ENCODE measurements at places on chromosomes 1 and 21.

DNA sequence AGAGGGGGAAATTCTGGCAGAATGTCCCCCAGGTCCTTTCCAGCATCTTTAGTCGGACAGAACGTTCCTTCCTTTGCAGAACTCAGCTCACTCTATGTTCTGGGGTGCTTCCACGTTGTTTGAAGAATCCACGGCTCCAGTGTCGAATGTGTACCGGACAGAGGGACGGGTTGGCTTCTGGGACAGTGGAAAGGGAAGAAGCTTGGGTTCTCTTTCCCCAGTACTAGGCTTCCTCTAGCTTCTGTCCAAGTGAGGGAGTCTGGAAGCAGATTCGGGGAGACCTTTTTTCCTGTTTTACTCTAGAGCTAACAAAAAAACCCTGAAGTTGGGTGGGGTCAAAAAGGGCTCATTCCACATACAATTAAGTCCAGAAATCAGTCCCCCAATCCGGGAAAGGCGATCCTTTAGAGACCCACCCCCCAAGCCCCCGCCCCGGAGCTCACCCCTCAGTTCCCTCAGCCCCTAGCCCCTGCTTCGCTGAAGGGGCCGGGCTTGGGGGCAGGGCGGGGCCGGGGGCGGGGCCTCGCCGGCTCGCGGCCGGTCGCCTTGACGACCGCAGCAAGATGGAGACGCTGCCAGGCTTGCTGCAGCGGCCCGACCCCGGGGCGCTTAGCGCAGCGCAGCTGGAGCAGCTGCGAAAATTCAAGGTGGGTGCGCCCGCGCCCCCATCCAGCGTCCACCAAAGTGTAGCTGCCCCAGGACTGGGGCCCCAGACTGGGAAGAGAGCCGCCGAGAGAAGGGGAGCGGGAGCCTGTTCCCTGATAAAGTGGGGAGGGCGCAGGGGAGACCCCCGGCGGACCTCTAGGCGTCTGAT lies at the start of gene RIIAD1:
Gene RIIAD1, plus strand, starts transcription at position 549 of the 814 bp plus-strand sequence. Its CDS starts 15 bp downstream, at position 564.
- peak; percentile 42 for DNase-seq

DNA sequence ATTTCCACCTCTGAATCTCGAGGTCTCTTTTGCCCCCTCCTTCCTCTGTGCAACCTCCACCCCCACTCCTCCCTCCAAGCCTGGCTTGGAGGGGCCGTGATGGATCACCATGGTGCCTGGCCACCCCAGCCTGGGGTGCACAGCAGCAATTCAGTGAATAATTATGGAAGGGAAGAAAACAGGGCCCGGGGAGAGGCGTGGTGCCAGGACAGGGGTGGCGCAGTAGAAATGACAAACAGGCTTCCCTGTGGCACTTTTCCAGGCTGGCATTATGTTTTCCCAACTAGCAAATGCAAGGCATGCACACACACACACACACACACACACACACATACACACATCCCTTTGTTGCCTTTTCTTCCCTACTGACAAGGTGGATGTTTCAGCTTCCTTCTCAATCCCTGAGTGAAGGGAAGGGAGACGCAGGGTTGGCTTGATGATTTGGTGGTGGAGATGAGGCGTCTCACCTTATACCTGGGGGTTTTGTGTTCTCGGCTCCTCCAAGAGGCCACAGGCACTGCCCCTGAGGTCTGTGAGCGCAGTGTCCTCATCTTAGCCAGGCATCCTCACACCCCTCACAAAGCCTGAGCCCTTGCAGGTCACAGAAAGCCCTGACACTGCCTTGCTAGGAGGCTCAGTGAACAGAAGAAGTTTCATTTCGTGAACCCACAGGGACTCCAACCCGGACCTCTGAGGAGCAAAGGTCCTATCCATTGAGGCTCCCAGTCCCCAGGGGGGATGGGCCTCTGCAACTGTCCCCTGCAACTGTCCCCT lies 215.8 kb downstream of the MATN1 start:
- DNase-seq, result no peak

- peak; percentile 92 for DNase-seq
These were observed at the start of gene ZC3H12A for GRCh38 chr1:37474046-37474696. Gene ZC3H12A (plus strand): TSS chr1:37474580. CDS start chr1:37475497, 917 bp downstream.

DNA sequence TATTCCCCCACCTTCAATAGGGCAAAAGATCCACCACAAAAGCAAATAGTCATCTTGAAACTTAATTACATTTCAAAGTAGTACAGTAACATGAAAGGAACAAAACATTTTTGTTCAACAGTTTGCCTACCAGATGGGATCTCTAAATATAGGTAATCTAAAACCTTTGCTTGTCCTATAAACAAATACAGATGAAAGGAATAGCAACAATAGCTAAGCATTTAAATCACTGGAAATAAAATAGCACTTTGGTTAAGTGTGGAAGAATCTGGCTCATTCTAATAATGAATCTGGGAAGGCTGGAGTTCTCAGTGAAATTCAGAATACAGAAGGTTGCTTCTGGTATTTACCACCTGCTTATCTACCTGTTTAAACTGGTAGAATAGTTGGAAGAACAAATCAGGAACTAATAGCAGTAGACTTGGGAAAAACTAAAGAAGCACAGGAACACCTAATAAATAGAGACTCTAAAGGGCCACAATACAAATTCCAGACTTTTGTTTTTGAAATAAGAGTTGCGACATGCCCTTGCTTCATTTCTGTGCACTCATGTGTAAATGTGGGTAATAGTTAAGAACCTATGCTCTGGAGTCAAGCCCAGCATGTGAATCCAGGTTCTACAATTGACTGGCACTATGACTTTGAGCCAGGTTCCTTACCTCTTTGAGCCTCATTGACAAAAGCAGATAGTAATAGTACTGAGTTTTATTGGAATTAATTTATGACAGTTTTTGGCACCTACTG lies 2.3 kb upstream of the LYPLAL1 start:
- no peak for DNase-seq

DNA sequence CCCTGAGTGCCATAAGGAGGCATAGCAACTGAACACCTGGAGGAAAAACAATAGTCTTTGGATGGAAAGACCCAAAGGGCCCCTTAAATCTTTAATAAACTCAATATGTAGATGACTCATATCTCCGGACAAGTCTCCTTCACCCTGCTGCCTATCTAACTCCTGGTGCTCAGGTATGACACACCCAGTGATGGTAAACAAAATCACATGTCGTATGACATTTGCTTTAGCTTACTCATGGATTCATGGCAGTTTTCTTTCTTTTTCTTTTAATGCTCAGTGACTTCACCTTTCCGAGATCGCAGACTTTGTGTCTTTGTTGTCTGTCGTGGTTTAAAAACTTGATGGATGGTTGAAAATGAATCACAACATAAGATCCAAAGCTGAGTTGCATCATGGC lies 208.5 kb upstream of the PROX1 start:
- DNase-seq, result no peak

- DNase-seq, result no peak
These were observed 18.0 kb upstream of the MNDA start for GRCh38 chr1:158813164-158813563.

- no peak for DNase-seq
These were observed 339.9 kb downstream of the NTNG1 start for GRCh38 chr1:107480548-107481415.

- DNase-seq, result no peak
These were observed 370.8 kb downstream of the RWDD3 start for GRCh38 chr1:95604771-95605170.

DNA sequence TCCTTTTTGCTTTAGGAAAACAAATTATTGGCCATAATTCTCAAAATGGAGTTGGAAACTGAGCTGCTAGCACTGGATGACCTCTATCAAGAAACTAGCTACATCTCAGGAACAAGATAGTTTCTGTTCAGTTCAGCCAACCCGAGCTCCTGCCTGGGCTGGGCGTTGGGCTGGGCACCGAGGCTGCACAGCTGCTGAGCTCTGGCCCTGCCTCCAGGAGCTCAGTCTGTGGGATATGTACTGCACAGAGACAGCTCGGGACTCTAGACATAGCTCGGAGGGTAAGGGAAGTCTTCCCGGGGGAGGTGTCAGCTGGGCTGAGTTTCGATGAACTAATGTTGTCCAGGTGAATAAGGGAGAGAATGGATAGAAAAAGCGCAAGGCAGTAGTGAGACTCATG lies 24.5 kb upstream of the SLC1A7 start:
- DNase-seq, result no peak

DNA sequence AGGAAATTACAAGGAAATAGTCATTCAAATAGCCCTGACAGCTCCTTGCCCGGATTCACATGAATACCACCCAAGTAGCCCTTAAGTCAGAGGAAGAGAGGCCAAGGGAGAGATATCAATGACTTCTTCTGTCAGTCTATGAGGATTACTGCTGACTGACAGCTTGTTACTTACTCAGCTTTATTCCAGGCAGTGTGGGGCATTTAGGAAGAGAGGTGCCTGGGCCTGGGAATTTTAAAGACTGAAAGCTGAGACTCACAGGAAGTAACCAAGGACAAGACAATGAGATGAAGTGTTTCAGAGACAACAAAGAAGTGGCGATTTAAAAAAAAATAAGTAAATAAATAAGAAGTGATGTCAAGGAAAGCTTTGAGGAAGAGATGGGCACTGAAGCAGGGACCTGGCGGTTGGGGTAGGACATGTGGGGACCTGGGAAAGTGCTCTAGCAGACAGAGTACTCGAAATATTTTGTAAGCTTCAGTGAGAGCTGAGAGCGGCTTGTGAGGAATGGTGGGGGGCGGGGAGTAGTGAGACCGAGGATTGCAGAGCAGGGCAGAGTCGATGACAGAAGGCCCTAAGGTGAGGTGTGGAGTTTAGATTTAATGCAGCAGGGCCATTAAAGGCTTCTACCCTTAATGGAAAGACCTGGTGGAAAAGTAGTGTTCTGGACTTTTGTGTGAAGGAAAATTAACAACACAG lies 58.9 kb downstream of the ST3GAL3 start:
- no peak for DNase-seq

DNA sequence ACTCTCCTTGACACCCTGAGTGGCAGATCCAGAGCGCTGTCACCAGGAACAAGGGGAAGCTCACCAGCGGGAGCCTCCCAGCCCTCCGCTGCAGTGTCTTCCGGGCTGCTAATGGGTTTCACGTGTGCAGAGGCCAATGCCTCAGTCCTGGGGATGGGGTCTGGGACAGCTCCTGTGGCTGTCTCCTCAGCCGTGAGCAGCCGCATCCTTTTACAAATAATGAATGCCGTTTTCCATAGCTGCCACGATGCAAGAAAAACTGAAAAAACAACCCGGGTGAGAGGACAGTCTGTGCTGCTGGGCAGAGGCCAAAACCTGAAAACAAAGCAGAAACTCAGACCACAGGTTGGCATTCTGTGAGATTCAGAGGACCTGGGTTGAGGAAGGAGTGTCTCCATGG lies 212.2 kb upstream of the RAB4A start:
- no peak for DNase-seq

GRCh38 chr1:155688324-155689080 lies at the start of gene YY1AP1:
Gene YY1AP1 (minus strand): TSS chr1:155688774. CDS start chr1:155680436, 8,338 bp downstream.
- peak; percentile 92 for DNase-seq

DNA sequence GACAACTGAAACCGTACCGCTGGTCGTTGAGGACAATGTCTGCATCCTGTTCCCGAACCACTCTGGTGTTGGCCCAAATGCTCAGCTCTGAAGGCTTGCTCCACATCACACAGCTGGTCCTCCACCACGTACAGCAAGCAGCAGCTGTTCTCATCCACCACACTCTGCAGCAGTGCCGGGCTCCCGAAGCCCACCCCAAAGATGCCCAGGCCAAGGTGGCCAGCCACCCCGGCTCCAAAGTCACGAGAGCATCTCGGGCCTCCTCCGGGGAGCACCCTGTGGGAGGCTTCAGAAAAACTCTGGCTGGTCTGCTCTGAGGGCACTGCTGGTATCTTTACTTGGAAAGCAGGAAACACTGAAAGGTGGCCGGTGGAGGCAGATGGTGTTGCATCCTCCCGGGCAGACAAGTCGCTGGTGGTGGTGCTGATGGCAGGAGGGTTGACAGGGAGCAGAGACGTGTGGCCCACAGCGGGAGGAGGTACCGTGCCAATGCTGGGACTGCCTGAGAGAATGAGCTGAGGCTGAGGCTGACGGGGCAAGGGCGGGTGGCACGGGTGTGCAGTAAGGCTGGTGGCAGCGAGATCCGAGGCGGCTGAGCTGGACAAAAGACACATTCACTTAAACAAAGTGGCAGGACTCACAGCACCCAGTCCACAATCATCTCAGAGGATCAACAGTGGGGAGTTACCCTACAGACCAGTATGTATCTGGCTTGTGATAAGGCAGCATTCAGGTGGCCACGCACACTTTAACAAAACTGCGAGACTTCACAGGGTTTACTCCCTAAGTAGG lies 6.5 kb upstream of the CCDC27 start:
- DNase-seq, result no peak

- DNase-seq, result no peak
These were observed 259.6 kb upstream of the RRP15 start for GRCh38 chr1:218025454-218025853.

DNA sequence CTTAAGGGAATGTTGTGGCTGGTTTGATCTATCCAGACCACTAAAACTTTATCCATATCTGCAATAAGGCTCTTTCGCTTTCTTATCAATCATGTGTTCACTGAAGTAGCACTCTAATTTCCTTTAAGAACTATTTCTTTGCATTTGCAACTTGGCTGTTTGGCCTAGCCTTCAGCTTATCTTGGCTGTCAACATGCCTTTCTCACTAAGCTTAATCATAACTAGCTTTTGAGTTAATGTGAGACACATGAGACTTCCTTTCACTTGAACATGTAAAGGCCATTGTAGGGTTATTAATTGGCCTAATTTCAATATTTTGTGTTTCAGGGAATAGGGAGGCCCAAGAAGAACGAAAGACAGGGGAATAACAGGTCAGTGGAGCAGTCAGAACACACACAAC lies 124.7 kb downstream of the TNFSF18 start:
- DNase-seq, result no peak

DNA sequence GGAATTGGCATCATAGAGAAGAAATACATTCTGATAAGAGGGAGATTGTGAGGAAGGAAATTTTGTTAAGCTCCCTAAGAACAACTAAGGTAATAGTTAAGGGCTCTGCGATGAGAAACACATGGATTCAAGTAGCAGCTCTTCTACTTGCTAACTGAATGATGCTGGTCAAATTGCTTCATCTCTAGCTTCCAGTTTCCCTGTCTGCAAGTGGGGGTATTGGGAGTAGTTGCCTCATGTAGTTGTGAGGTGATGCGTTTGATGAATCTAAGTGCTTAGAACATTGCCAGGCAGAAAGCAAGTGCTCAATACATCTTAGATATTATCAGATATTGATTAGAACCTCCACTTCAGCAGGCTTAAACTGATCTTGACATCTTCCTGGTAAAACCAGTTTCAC lies 84.8 kb downstream of the CD58 start:
- DNase-seq, result no peak

- DNase-seq, result no peak
These were observed 123.7 kb upstream of the HMGB4 start for GRCh38 chr1:33740040-33740744.

DNA sequence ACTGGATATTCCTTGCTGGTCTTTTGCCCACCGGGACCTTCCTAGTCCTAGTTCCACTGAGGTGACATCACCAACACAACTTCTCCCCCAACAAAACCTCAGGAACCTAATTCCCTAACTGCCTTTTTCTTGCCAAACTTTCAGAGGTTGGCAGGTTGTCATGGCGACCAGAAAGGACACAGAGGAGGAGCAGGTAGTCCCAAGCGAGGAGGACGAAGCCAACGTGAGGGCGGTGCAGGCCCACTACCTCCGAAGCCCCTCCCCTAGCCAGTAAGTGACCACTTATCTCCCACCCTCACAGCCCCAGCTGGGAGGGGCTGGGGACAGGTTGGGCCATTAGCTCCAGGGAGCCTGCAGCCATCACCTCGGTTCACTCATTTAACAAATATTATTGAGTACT lies 815 bp downstream of the STYXL2 start:
- no peak for DNase-seq

- DNase-seq, result no peak
These were observed 730 bp downstream of the OLIG1 start for GRCh38 chr21:33070744-33070997.
